CD8-positive, alpha-beta memory T cell (primary cell): ENCODE measurements at places on chromosomes 13 and 19. TPM values are rescaled to one million over a fixed set of nuclear protein-coding genes. Genes with fewer than 3 reads are reported as not detected.

- no peak for DNase-seq
- no peaks in the 10 kb centered on the region for H3K27me3 ChIP-seq
- H3K36me3 ChIP-seq = no peaks in the 10 kb centered on the region
- peak overlapping the region; percentile 28 for H3K27ac ChIP-seq
These were observed 206.7 kb upstream of the RFC3 start for GRCh38 chr13:33611121-33611805.

- no peak overlapping the region for H3K27ac ChIP-seq
- peaks cover 6% of the 10 kb centered on the region for H3K4me1 ChIP-seq
- no peaks in the 10 kb centered on the region for H3K36me3 ChIP-seq
- no peak overlapping the region for H3K4me3 ChIP-seq
These were observed 14.6 kb downstream of the GNA11 start for GRCh38 chr19:3108775-3109174.

GRCh38 chr19:14094854-14095253, 4.3 kb upstream of the SAMD1 start:
- H3K4me3 ChIP-seq = no peak overlapping the region
- no peaks in the 10 kb centered on the region for H3K27me3 ChIP-seq
- H3K4me1 ChIP-seq = peaks cover 8% of the 10 kb centered on the region
- no peak for DNase-seq

Gene PLPPR3
- not detected for total RNA-seq

DNA sequence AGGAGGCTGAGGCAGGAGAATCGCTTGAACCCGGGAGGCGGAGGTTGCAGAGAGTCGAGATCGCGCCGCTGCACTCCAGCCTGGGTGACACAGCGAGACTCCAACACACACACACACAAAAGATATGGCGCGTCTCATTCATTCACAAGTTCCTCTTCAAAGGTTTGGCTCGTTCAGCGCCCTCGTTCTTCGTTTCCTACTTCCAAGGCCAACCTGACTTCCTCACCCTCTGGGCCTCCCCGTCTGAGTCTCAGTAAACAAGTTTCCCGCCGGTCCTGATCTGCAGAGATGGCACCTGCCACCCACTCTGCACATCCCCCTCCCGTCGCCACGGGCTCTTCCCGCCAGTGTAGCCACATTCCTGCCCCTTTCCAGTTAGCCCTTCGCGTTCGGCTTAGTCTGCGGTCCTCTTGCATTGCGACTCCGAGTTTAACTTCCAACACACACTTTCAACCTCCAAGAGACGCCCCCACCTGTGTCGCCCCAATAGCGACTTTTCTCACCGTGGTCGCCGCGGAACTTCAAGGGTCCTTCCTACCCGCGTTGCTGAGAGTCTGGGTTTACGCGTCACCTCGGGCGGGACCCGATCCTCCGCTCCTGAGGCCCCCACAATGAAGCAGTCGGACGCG, 1.3 kb upstream of the BSG start:
- DNase-seq = peak; percentile 52
- peaks cover 22% of the 10 kb centered on the region for H3K4me1 ChIP-seq
- peak overlapping the region; percentile 87 for H3K4me3 ChIP-seq
- no peaks in the 10 kb centered on the region for H3K36me3 ChIP-seq
